ENCODE measurements at places on chromosomes 6 and 20.

DNA sequence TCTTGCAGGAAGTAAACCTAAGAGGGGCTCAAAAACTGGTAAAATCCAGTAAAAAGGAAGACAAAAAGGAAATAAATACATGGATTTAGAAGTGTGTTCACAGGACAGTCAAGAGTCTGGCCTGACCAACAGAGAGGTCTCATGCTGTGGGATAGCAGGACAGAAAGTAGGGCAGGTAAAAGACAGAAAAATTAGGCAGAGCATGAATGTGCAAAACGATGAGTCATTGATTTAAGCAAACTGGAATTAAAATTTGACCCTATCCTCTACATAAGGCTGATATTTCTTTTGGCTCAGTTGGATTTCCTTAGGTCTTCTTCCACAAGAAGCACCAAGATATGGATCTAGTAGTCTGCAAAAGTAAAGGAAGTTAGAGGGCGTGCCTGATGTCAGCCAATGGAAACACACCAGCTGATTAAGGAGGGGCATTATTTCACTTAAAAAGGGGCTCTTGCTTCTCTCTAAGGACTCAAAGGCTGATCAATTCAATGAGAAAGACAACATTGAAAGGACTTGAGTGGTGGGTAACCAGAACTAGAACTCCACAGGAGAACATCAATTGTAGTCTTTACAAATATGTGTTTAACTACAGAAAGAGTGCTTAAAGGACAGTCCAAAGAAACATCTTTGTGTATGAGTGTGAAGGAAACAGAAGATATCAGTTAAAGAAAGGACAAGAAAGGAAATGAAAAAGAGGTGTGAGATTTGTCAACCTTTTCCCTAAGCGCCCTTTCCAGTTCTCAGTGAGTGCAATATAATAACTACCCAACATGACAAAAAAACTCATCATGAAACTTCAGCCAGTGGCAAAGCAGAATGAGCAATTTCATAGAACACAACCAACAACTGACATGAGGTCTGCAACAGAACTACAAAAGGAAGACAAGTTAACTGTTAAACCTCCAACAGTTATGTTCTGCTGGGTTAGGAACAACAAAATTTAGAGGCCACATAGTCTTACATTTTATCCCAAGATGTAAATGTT is 19.4 kb upstream of the MYB start:
- no peak for DNase-seq

- DNase-seq, result no peak
Measured at GRCh38 chr6:45630314-45630713, 252.6 kb upstream of the SUPT3H start.

GRCh38 chr6:105620878-105621277 is 218.0 kb upstream of the PREP start:
- no peak for DNase-seq

- DNase-seq, result no peak
Measured at GRCh38 chr20:8542110-8542486, 410.0 kb downstream of the PLCB1 start.

GRCh38 chr6:112266331-112266730 is 12.0 kb upstream of the LAMA4 start:
- no peak for DNase-seq

DNA sequence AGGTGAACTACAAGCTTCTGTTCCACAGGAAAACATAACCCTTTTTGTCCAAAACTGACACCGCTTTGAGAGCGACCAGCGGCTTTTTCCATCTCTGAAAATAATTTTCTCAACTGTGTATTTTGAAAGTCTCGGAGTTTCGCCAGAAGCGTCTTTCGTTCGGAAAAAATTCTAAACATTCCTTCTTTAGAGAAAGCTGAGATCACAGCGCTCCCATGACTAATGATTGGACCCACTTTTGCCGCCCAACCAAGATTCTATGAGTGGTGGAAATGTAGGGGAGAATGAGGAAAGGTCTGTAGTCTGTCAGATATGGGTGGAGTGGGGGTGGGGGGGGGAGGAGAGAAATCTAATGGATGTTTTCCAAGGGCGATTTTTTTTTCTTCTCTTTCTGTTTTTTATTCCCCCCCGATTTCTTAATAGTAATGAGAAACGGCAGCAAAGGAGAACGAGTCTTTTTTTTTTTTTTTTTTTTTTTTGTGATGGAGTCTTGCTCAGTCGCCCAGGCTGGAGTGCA is 189.3 kb downstream of the TRIM27 start:
- no peak for DNase-seq

GRCh38 chr20:23397961-23398360 is 23.3 kb downstream of the NAPB start:
- no peak for DNase-seq

- no peak for DNase-seq
Measured at GRCh38 chr6:111672761-111673450, 67.2 kb upstream of the TRAF3IP2 start.

DNA sequence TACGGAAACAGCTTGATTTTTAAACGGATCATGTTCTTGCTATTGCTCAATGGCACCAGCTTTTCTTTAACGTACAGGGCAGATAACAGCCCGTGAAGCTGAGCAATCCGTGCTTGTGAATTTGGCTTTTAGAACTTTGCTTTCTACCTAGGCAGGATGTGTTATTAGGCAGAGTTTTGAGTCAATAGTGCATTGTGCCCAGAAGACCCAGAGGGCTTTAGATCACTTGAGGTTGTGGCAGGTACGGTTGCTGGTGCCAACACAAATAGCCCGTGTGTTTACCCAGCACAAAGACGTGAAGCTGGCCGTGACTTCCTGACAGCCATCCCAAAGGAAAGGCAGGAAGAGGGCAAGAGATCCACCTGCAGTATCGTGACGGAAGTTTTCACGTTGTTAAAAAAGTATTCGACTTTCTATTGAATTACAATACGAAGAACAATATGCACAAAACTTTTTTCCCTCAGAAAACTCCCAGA is 117.4 kb upstream of the FRMD1 start:
- no peak for DNase-seq

- DNase-seq, result no peak
Measured at GRCh38 chr6:12865671-12866181, 149.2 kb downstream of the PHACTR1 start.
